ENCODE measurements at places on chromosomes 11 and 22.

- no peak for DNase-seq
Observed at GRCh38 chr22:49586244-49586748, 241.4 kb downstream of the BRD1 start.

- no peak for DNase-seq
Observed at GRCh38 chr11:116702772-116703385, 69.9 kb downstream of the BUD13 start.

DNA sequence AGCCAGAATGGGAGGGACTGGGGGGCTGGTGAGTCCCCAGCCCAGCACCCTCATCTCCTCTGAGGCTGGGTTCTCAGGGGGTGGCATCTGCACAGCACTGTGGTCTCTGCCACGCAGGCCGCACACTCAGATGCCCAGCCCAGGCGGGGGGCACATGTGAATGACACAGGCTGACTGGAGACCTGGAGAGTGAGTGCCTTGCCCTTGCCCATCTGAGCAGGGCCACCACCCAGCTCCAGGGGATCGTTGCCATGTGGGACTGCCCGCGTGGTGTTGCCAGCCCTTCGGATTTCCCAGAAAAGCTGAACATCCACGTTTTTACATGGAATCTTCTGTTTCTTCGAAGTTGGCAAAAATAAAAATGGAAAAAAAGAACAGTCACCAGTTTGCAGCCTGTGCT is 18.9 kb downstream of the PRDM11 start:
- DNase-seq = no peak

GRCh38 chr22:20297414-20298109 is 22.3 kb downstream of the DGCR6L start:
- DNase-seq = no peak

- no peak for DNase-seq
Observed at GRCh38 chr11:15725246-15725645, 610.5 kb downstream of the INSC start.

DNA sequence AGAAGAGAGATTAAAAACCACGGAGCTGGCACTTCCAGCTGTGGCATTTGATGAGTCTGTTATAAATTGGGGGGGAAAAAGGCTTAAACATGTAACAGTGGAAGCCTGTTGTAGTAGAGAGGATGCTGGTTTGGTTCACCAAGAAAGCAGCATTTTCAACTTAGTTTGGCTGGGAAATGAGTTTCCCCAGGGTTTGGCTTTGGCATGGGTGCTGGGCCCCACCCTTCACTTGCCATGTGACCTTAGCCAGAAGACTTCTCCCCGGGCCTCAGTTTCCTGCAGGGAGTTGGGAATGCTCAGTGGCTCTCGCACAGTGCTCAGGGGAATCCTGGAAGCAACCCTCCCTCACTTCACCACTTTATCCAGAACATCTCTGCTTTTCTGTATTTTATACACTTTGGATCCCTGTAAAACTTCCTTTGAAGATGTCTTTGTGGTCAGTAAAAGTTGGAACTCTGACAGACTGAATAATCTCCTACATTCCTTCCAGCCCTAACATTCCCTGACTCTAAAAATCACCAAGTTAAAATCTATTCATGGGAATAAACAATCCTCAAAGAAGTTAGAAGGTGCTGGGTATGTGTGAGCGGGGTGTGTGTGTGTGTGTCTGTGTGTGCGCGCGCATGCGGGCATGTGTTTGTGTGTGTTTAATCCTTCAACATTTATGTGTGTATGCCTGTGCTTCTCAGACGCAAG is 166.0 kb downstream of the TENM4 start:
- DNase-seq = no peak

GRCh38 chr11:116035977-116036376 is 531.8 kb upstream of the CADM1 start:
- DNase-seq = no peak

DNA sequence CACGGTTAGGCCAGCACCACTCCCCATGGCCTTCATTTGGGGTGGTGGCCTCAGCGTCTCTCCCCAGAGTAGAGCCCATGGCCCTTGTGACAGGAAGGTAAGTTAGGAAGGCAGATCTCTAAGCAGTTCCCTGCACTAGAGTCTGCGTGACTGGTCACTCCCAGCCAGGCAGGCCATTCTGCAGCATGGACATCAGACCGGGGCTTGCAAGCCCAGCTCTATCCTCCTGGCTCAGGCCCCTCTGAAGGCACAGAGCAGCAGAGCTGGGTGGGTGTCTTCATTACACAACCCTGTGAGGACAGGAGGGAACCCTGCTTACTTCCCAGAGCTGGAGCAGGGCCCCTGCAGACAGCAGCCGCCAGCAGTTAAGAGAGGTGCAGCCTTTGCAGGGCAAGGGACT is 77.3 kb downstream of the PIWIL3 start:
- no peak for DNase-seq

- no peak for DNase-seq
Observed at GRCh38 chr11:532986-533585, 2.3 kb downstream of the HRAS start.

GRCh38 chr11:108536783-108537182 is 38.6 kb upstream of the POGLUT3 start:
- DNase-seq = no peak

DNA sequence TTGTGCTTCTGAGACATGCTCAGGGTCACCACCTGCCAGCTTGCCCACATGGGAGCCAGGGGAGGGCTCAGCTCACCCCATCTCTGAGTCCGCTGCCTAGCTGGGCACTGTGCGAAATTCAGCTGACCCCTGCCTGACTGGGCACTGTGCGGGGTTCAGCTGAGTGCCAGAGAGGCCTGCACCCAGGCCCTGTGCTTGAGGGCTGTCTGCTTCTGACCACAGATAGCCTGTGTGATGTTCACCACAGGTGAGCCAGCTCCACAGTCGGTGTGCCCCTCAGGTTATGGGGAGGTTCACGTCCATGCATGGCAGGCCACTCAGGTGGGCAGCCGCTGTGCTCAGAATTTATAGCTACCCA is 84.5 kb upstream of the SUSD2 start:
- no peak for DNase-seq

- DNase-seq = no peak
Observed at GRCh38 chr11:72514331-72514730, 80.0 kb upstream of the CLPB start.

GRCh38 chr22:46360891-46361290 is 25.4 kb downstream of the TRMU start:
- no peak for DNase-seq

All from anterior cingulate cortex (tissue), 58 donors.